ENCODE measurements at places on chromosomes 6 and 20.

- DNase-seq = no peak
Observed at GRCh38 chr20:57195469-57196100, 70.9 kb downstream of the BMP7 start.

GRCh38 chr20:1383623-1384404 is 9.0 kb downstream of the FKBP1A start:
- no peak for DNase-seq

GRCh38 chr6:31005249-31006020 is 4.8 kb upstream of the MUC22 start:
- DNase-seq = no peak

- no peak for DNase-seq
Observed at GRCh38 chr20:48832405-48832730, 4.6 kb upstream of the PREX1 start.

- peak; percentile 61 for DNase-seq
Observed at GRCh38 chr6:109318328-109318876, 63.9 kb downstream of the CD164 start.

- no peak for DNase-seq
Observed at GRCh38 chr6:135231469-135231844, 50.3 kb downstream of the MYB start.

DNA sequence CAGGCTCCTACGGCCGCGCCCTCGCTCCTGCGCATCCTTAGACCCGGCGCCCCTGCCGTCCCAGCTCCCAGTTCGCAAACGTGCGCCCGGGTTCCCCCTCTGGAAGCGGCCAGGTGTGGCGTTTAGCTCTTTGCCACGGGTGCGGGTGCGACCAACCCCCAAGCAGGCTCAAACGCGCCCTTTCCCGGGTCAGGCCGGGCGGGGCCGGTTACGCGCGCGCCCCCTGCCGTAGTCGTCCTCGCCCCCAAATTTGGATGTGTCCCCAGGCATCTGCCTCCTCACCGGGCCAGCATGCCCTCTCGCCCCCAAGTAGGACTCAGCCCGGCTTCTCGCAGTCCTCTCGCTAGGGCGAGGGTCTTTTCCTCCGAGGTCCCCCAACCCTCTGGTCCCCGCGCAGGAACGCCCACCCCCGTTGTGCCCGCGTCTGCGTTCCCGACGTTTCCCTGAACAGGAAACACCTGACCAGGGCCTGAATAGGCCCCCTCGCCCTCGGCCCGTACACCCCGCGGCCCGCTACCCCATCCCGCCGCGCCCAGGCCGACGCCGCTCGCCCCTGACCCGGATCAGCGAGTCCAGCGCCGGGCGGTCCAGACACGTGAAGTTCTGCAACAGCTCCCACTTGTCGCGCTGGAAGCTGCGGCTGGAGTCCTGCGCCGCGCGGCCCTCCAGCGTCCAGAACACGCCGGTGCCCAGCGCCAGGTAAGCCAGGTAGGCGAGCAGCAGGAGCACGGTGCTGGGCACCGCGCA is 520 bp downstream of the KCNK17 start:
- no peak for DNase-seq

GRCh38 chr6:136319732-136320131 is 30.1 kb upstream of the BCLAF1 start:
- DNase-seq = no peak

GRCh38 chr6:81633391-81633790 is 119.1 kb downstream of the TENT5A start:
- no peak for DNase-seq

- DNase-seq = peak; percentile 66
Observed at GRCh38 chr6:163416557-163417253, 2.2 kb downstream of the QKI start.

- DNase-seq = no peak
Observed at GRCh38 chr6:156881687-156882629, 104.8 kb downstream of the ARID1B start.

GRCh38 chr20:35876033-35876320 is 78.3 kb downstream of the SCAND1 start:
- DNase-seq = no peak

GRCh38 chr20:49762940-49763766 is 49.5 kb upstream of the B4GALT5 start:
- DNase-seq = no peak

DNA sequence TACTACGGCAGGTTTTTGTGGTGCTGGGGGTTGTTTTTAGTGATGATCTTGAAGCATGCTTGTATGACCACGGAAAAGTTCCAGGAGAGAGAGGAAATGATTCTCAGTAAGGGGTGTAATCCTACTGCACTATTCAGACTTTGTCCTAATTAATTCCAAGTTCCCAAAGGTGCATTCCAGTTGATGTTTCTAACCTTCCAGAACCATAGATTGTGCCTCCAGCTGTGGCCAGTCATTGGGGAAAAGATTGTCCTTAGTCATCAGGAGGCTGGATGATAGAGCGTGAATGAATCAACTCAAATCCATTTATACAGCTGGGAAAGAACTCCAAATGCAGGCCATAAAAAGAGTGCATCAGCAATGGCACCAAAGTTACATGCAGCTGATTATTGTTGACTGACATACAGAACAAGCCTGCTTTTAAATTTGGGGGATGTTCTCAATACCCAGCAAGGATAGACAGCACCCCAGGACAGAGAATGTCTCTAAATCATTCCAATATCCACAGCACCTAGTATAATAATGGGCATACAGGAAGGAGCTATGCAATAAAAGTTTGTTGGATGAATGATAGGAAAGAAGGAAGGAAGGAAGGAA is 27.8 kb upstream of the PKHD1 start:
- DNase-seq = no peak

- no peak for DNase-seq
Observed at GRCh38 chr6:70811788-70812187, 144.1 kb downstream of the SMAP1 start.

GRCh38 chr6:8657522-8657921 is 222.2 kb upstream of the SLC35B3 start:
- DNase-seq = no peak

DNA sequence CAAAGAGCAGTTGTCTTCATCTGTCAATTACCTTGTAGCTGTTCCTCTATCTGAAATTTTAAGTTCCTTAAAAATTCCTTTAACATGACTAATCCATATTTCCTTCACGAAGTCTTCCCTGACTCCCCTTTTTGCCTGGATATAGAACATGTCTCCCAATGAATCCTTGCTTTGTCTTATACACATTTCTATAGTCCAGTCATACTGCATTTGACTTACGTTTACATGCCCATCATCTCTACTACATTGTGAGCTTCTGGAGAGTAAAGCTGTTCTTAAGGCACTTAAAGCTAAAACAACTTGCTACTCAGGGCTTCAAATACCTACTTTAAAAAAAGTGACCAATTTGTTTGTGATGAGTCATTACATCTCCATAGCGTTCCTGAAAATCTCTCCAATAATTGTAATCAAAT is 4.9 kb downstream of the REV3L start:
- DNase-seq = no peak

DNA sequence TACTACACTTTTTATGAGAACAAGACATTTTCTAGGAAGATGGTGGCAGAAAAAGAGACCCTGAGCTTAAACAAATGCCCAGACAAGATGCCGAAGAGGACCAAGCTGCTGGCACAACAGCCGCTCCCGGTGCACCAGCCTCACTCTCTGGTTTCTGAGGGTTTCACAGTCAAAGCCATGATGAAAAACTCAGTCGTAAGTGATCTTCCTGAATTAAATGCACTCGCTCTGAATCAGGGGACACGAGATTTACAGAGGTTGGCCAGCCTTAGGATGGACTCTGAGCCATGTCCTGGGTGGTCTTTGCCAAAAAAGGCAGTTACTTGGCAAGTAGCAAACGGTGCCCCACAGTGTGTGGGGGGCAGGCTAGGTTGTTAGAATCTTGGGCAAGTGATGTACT is 423 bp downstream of the PACRG start:
- no peak for DNase-seq

- peak; percentile 76 for DNase-seq
Observed at GRCh38 chr20:54624706-54625390, 149.5 kb downstream of the DOK5 start.

DNA sequence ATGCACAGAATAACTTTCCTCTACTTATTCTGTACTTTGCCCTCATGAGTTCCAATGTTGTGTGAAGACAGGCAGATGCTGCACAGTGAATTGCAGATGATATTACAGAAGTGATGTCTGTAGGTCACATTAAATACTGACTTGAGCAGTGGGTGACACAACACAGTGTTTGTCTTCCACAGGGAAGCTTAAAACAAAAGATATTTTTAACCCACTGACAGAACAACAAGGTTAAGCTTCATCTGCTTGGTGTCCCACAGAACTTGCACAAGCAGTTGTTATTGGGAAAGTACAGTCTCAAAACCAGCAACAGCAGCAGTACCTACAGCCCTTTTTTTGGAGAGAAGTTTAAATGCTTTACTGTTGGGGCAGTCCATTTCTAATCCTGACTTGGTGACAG is 10.5 kb downstream of the SUMO4 start:
- DNase-seq = no peak

GRCh38 chr6:75526502-75527127 is 33.0 kb upstream of the FILIP1 start:
- DNase-seq = peak; percentile 67

- no peak for DNase-seq
Observed at GRCh38 chr20:62949962-62950361, 2.5 kb upstream of the SLC17A9 start.

DNA sequence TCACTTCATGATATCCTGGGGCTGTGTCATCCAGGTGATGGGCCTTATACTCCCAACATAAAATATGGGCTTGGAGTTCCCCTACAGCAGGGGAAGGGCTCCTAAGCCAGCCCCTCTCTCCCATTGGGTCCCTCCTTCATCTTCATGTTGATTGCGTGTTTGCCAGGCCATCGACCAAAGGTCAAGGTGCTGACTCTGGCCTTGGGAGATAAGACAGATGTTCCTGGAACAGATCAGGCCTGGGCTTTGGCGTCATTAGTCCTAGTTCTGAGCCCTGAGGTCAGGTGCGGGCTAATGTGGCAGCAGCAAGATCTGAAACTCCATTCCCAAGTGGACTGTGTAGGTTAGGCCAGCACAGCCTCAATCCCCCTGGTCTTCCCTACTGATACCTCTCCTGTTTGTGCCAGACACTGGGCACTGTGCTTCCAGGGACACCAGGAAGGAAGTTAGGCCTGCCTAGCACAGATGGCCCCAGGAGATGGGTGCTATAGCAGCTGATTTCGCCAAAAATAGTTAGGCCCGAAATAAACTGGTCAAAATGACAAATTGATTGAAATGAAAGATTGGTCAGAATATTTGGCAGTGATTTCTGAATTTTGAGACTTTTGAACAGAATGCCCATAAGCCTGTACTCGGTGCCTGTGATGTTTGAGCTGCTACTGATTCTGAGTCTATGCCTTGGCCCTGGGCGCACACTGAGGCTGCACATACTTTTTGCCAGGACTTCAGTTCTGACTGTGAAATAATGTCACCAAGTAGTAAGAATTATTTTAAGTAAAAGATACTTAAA is 28.8 kb downstream of the EPB41L1 start:
- DNase-seq = no peak

DNA sequence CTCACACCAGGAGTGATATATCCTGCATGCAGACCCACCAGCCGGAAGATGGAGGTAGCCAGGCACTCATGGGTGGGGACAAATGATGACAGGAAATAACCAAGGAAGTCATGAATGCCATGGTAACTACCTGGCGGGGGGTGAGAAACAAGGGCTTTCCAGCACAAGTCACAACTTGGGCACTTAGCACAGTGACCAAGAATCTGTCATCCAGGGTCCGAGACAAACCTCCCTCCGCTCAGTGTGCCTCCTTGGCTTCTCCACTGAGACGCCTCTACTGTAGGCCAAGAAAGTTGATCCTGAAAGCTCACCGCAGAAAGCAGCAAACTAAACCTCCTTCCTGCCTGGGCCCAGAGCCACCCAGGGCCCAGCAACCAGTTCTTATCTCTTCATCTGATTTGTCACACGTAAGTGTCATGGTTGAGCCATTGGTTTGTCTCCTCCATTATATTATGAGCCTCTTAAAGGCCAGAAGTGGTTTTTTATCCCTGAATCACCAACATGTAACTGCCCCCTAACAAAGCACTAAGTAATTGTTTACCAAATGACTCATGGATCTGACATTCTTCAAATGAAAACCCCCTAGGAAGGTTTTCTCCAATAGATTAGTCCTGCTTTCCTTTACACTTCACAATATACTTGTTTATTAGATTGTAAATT is 84.3 kb upstream of the TAB2 start:
- no peak for DNase-seq

DNA sequence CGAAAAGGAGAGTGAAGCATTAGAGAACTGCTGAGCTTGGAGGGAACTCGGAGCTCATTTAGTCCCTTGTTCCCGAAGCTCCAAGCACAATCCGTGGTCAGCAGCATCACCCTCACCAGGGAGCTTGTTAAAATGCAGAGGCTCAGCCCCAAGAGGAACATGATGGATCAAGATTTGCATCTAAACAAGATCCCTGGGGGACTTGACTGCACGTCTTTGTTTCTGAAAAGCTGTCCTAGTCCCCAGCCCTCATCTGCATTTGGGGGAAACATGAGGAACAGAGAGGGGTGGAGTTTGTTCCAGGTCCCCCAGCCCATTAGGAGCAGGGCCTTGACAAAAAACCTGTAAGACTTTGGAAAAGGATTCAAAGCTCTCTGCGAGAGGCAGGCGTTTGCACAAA is 4.1 kb upstream of the LBP start:
- no peak for DNase-seq

- no peak for DNase-seq
Observed at GRCh38 chr6:46221222-46221793, 50.5 kb upstream of the ENPP5 start.

GRCh38 chr6:41037107-41037900 is 1.7 kb downstream of the UNC5CL start:
- DNase-seq = no peak

GRCh38 chr6:155162682-155163081 is 101.1 kb upstream of the CLDN20 start:
- no peak for DNase-seq

GRCh38 chr6:32679492-32679891 is 13.0 kb upstream of the HLA-DQB1 start:
- no peak for DNase-seq

GRCh38 chr20:10733122-10733521 is 59.3 kb upstream of the JAG1 start:
- DNase-seq = no peak

GRCh38 chr6:114690625-114691024 is 347.8 kb upstream of the HS3ST5 start:
- DNase-seq = no peak

DNA sequence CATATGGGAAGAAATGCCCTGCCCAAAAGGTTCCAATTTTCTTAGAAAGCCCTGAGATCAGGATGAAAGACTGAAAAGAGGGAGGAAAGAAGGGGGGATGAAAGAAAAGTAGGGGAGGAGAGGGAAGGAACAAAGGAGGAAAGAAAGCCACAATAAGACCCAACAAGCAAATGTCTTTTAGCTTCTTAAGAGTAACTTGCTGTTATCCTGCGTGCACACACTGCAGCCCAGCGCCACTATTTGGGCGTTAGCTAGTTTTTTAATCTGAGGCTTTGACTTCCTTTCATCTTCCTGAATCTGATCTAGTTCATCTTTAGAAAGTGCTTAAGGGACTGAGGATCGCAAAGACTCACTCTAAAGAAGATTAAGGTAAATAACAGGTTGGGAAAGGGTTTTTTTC is 77.4 kb upstream of the HDDC2 start:
- DNase-seq = no peak

- no peak for DNase-seq
Observed at GRCh38 chr20:23121751-23122320, 35.7 kb upstream of the CD93 start.

Measured in right forelimb (tissue), 1 donor.